ENCODE measurements at places on chromosomes 7 and 10.

DNA sequence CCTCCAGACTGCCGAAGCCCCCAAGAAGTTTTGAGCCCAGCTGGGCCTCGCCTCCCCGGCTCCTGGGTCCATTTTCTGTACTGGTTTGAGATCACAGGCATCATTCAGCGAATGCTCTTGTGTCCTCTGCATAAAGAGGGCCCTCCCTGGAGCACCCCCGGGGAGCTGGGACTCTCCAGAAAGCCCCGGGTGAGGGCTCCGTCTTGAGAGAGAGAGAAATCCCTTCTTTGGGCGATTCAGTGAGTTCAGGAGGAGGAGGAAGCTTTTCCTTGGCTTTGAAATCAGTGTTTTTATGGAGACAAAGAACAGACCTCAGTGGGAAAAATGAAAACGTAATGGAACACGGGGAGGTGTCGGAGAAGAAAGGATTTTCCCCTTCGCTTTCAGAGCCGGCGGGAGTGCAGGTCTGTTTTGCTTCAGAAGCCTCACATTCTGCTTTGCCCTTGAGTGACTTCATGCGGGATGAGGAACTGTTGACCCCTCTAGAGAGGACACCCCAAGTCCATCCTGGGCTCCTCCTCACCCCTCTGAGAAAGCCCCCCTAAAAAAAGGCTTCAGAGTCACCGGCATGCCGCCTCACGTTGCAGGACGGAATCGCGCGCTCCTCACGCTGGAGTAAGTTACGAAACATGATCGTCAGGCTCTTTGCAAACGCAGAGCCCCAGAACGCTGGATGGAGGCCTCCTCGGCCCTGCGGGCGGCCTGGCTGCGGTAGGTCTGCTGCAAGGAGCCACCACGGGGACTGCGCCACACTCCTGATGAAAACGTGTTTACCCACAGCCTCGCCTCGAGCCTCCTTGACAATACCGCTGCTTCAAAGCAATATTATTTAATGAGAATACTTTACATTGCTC, 8.5 kb upstream of the AP5Z1 start:
- DNase-seq, result no peak

DNA sequence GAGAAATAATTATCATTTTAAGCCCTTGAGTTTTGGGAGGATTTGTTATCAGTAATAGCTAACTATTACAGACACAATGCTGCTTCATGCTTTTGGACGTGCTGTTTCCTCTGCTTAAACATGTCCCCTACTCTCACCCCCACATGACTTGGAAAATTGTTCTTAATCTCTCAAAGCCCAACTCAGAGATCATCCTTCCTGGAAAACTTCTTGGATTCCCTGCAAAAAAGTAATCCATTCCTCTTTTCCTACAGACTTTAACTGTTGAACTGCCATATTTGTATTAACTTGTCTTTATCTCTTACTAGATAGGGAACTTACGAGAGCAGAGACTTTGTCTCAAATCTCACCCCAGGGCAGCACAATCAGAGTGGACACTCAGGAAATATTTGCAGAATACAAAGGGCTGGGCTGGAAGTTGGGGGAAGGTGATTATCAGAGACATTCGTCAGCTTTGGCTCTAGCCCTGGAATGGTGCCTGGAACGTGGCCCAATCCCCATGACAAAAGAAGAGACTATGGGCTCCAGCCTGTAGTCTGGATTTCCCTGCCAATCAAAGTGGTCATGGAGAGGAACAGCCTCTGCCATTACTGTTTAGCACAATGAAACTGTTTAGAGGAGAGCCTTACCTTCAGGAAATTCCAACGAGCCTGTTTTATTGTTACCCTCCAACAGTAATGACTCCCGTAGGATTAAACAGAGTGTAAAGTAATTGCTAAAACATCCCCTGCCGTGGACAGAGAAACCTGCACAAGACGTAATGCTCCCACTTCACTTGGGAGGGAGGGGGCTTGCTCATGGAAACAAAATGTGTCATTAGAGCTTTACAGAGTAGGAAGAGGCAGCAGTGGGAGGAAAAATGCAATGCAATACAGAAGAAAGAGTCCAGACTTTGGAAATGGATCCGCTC, 140.4 kb upstream of the AUTS2 start:
- DNase-seq, result no peak

GRCh38 chr10:26624006-26624405, 73.5 kb upstream of the PDSS1 start:
- DNase-seq, result no peak

- DNase-seq, result no peak
Observed at GRCh38 chr10:76218035-76218434, 786.6 kb downstream of the LRMDA start.
